ENCODE measurements at places on chromosomes 2 and 18.

GRCh38 chr2:117436697-117437096, 377.8 kb upstream of the DDX18 start:
- no peak for DNase-seq

DNA sequence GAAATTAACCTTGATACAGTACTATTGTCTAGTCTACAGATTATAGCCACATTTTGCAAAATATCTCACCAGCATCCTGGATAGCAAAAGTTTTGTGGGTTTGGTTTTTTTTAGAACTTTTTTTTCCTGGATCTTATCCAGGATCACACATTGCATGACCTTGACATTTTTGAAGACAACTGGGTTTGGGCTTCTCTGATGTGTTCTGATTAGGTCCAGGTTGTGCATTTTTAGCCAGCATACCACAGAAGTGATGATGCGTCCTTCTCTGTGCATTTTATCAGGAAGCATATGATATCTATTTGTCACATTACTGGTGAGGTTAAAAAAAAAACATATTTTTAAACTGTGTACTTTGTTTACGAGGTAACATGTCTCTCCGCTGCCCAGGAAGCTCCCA, 221.0 kb upstream of the OSR1 start:
- DNase-seq = no peak

DNA sequence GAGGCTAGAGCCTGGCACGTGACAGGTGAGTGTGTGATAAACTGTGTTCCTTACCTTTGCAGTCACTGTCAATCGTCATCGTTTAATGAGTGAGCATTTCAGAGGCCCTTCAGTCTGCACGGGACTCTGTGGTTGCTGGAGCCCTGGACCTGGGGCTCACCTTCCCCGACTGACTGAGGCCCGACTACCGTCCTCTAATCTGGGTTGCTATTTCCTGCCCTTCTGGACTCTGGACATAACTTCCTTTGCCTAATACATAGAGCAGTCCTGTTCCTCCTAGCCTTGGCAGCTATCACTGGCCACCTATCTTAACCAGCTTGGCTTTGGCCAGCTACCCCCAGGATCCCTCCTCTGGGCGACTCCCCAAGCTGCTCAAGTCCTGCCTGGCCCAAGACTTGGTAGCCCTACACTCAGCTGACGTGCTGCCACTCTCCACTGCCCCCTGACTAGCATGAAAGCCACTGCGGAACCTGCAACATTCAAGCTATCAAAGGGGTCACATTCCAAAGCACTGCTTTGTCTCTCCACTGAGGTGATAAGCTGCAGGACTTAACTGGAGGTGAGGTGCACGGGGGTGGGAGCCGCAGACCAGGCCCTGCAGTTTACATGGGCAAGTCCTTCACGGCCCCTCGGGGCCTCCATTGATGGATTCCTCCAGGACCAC, 11.1 kb upstream of the RAB17 start:
- no peak for DNase-seq

DNA sequence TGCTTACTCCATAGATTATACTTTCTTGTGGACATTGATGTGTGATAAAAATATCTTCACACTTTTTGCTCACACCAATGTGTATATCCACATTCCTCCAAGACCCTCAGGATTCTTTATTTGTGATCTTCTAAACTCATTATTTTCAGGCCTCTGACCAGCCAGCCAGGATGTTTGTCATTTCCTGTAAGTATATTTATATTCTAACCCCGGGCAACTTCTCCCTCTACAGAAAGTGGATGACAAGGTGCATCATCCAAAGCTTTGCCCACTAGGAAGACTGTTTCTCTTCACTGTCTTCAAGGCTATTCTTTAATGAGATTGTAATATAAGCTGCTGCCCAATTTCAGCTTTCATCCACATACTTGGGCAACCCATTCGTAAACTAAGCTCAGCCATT, 3.6 kb upstream of the CWC22 start:
- DNase-seq = no peak

- DNase-seq = no peak
These were observed 79.0 kb downstream of the CIB4 start for GRCh38 chr2:26561918-26562810.

GRCh38 chr2:173982918-173983317, 17.7 kb upstream of the SP3 start:
- DNase-seq = no peak

- DNase-seq = no peak
These were observed 584 bp downstream of the COA5 start for GRCh38 chr2:98607741-98608115.

GRCh38 chr18:36394486-36394885, 97.0 kb downstream of the FHOD3 start:
- DNase-seq = no peak

- DNase-seq = no peak
These were observed 199.3 kb upstream of the GALNT5 start for GRCh38 chr2:157058161-157058560.

- DNase-seq = no peak
These were observed 22.0 kb downstream of the KATNAL2 start for GRCh38 chr18:46939337-46939963.

- no peak for DNase-seq
These were observed 351.8 kb upstream of the TMEFF2 start for GRCh38 chr2:192546565-192546964.

DNA sequence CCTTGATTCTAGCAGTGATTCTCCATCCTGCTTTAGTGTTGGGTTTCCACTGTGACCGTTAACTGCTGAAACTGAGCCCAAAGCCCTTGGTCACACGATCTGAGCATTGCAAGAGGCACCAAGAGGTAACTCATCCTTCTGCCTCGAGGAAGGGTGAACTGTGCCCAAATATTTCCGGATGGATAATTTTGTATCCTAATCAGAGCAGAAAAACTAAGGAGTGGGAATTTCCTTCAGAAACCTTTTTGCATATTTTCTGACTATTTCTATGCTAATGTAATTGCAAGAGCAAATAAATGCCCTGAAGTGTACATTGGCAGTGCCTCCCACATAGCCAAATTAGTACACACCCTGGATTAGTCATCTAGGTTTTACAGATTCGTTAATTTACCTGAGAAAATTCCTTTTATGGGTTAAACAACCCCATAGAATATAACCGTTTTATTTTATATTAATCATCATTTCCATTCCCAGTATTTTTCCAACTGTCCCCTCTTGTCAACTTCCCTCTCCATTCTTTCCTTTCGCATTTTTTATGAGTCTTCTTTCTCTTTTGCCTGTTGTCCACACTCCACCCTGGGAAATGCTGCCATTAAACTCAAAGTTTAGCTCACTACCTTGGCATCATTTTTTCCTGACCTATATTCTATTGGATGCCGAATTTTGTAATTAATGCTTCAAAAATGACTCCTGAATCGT, 31.7 kb upstream of the COBLL1 start:
- no peak for DNase-seq

DNA sequence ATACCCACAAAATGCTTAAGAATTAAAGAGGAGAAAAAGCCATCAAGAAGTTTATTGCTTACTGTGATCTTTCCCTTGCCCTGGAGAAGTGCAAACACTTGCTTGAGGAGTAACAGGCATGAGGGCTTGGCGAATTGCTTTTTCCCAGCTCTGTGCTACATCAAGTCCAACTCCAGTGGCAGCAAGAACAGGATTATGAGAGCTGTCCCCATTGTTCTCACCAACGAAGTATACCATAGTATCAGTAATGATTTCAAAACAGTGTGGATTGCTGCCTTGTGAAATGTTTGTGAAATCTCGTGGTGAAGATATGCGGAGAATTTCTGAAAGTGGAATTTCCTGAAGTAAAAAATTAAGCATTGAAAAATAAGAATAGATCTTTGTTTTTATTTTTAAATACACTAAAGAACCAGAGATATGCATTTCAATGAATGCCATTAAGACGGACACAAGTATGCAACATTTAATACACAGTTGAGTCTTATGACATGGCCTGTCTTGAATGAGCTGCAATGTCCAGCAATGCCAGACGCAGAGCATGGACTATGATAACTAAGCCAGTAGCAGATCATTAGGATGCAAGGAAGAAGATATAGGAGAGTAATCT, 43.0 kb downstream of the NDUFAF7 start:
- no peak for DNase-seq

DNA sequence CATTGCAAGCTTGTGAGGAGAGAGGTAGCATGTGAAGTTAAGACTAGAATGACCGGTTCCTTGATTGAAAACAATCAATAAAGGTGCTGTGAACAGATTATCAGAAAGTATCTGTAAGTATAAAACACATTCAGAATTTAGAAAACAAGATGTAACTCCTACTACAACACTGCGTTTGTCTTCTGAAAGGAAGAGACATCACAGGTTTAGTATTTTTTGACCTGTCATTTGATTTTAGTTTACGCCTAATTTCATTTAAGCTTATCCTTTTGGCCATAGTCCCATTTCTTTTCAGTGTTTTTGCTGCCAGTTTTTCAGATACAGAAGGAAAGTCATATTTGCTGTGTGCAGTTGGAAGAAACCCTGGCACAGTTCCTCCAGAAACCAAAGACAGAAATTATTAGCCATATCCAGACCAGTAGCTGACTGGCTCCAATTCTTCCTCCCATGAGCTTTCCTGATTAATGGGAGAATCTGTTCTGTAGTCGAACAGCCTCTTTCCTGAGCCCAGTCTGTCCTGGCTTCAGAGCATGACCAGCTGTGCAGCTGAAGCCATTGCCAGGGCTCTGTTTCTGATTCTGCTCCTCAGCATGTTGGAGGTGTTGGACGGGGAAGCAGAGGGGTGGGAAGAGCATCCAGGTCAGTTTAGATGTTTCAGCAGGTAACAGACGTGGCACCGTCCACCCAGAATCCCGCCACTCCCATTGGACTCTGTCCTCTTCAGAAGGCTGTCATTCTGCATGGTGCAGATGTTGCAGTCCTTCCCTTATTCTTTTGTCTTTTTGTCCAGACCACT, 61.0 kb downstream of the CRIM1 start:
- DNase-seq = no peak

DNA sequence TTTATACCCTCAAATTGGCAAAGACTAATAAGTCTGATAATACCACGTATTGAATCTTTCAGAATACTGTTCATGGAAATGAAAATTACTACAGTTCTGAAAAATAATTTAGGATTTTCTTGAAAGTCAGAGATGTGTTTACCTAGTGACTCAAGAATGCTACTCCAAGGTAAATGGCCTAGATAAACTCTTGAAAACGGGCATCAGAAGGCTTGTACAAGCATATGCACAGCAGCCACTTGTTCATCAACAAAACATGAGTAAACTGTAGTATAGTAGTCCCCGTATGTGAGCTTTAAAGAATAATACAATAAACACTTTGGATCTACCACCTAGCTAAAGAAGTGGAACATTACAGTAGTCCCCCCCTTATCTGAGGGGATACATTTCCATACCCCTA, 157.5 kb downstream of the THADA start:
- DNase-seq = no peak

DNA sequence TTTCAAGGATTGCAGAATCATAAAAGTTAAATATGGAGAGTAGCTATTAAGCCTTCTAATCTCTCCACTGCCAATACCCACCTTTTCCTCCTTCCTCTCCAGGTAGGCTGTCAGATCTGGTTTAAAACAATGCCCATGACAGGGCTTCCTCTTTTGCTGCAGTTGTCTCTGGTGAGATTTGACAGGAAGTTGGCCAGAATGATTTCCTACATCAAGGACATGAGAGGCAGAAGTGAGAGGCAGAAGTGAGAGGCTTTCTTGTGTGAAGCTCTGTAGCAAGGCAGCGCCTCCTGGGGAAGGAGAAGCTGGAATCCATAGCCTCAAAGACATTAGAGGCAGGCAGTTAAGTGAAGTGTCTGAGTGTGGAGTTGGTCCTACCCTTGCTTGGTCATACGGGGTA, 385.7 kb downstream of the HRH4 start:
- no peak for DNase-seq

GRCh38 chr2:10331027-10331701, 28.5 kb downstream of the HPCAL1 start:
- peak; percentile 48 for DNase-seq

DNA sequence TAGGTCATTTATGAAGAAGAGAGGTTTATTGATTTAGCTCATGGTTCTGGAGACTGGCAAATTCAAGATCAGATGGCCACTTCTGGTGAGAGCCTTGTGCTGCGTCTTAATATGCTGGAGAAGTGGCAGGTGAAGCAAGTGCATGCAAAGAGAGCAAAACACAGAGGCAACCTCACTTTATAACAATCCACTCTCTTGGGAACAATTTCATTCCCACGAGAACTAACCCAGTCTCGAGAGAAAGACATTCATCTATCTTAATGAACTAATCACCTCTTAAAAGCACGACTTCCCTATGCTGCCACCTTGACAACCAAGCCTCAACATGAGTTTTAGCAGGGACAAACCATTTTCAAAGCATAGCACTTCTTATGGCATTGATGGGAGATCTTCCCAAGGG, 186.5 kb upstream of the RASGRP3 start:
- no peak for DNase-seq

GRCh38 chr18:79942786-79943607, 8.5 kb downstream of the SLC66A2 start:
- DNase-seq = no peak

GRCh38 chr2:23002234-23002633, 382.7 kb upstream of the KLHL29 start:
- no peak for DNase-seq

DNA sequence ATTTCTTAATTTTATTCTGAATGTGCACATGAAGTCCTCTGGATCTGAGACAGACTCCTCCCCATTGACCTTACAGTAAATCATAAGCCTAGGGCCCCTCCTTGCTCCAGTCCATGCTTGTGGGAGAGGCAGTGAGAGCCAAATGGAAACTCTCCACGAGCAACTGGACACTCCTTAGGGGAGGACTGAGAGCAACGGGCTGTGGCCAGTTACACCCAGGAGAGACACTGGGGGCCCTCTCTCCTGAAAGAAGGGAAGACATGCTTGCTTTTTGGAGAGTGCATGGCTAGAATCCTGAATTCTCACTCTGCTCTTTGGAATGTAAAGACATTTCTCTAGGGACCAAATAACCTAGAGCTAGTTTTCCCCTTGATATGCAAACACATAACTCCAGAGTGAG, 49.0 kb upstream of the BIN1 start:
- DNase-seq = no peak

DNA sequence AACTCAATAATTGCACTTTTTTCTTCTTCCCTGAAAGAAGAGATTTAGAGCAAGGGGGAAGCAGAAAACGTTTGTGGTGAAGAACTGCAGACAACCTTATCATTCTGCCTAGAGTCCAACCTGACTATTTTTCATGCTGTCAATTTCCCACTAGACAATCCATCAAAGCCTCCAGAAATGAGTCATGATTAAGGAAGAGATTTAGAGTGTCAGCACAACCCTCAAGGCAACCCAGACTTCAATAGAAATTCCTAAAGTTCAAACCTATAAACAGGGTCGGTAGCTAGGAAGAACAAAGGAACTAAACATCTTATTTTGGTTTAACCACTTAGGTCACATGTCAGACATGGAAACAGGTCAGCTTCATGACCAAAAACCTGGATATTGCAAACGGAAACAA, 86.9 kb downstream of the SLC25A12 start:
- DNase-seq = no peak

GRCh38 chr2:236078297-236079255, 89.6 kb downstream of the GBX2 start:
- DNase-seq = no peak

DNA sequence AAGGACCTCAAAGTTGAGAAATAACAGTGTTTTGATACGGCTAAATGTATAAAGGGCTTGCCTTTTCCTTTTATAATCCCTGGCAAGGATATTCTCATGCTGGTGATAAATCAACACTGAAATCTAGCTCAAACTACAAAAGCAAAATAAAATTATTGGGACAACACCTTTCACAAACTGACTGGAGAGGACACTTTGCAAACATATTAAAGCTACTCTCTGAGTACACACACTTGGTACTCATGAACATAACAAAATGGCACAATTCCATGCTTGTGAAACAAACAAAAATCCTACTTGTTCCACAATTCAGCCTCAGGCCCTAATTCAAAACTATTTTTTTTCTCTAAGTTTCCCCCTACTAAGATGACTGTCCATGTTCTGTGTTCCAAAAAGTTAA, 305.8 kb downstream of the ETAA1 start:
- DNase-seq = no peak

All from GM18507 (cell line).